ENCODE measurements at places on chromosomes 12 and 14.

GRCh38 chr12:127726671-127727315 lies 540.2 kb upstream of the TMEM132C start:
- H3K36me3 ChIP-seq, result no peaks in the 10 kb centered on the region
- H3K27me3 ChIP-seq, result no peaks in the 10 kb centered on the region
- DNase-seq, result no peak

DNA sequence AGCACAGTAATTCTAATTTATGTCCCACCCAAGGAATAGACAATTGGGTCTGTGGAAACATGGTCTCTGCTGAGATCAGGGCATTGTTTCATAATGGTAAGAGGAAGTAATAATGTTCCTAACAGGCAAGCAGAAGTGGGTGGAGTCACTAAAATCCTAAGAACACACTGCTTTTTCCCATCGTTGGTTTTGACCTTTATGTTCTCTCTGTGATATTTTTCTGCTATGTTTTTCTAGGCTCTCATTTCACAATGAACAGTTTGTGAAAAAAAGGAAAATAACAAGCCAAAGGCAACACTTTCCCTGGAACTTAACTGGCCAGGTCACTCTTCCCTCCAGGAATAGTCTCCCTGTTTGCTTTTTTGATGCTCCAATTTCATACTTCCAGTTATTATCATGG lies 80.6 kb upstream of the OVCH1 start:
- no peak overlapping the region for H3K4me3 ChIP-seq
- DNase-seq, result no peak
- peaks cover 7% of the 10 kb centered on the region for H3K4me1 ChIP-seq
- H3K27ac ChIP-seq, result peak overlapping the region; percentile 12
- no peaks in the 10 kb centered on the region for H3K27me3 ChIP-seq

GRCh38 chr12:101877806-101878242 lies 444 bp downstream of the DRAM1 start:
- peak overlapping the region; percentile 97 for H3K27ac ChIP-seq
- H3K4me1 ChIP-seq, result peaks cover 11% of the 10 kb centered on the region
- no peak for DNase-seq

DNA sequence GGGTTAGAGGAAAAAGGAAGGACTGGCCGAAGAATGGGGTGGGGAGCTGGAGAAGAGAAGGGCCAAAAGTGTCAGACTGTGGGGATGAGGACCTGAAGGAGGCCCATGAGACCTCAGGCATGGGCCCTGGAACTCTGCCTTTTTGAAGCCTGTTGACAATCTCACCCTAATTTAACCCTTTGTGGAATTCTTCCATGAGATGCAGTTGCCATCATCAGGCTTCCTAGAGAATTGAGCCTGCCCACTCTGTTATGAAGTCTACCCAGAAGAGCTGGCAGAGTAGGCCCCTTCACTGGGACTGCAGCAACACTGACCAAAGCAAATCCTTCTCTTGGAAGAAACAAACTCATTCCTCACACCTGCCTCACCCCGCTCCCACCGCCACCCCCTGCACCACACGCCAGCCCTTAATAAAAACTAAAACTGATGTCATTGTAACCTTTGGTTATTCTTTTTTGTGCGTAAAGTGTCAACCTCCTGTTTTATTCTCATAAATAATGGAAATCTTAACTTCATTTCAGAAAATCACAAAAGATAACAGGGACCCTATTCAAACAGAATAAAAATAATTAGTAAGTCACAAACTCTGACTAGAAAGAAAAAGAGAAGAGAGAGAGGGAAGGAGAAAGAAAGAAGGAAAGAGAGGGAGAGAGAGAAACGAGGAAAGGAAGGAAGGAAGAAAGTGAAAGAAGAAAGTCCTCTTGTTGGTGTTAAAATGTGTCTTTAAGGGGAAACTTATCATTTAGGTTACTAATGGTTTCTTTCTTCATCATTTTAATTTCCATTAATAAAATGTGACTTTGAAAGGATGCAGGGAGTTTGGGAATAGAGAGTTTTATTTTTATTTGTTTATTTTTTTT lies 61.3 kb downstream of the CRADD start:
- DNase-seq, result no peak
- peaks cover 47% of the 10 kb centered on the region for H3K4me1 ChIP-seq
- H3K36me3 ChIP-seq, result no peaks in the 10 kb centered on the region
- no peaks in the 10 kb centered on the region for H3K27me3 ChIP-seq
- H3K4me3 ChIP-seq, result no peak overlapping the region
- H3K27ac ChIP-seq, result peak overlapping the region; percentile 10

DNA sequence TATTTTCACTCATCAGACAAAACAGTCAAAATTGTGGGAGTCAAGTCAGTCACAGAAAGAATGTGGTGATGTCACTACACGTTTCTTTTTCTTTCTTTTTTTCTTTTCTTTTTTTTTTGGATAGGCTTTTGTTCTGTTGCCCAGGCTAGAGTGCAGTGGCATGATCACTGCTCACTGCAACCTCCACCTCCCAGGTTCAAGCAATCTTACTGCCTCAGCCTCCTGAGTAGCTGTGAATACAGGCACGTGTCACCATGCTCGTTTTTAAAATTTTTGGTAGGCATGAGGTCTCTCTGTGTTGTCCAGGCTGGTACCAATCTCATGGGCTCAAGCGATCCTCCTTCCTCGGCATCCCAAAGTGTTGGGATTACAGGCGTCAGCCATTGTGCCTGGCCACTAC lies 2.3 kb downstream of the CLECL1 start:
- no peaks in the 10 kb centered on the region for H3K36me3 ChIP-seq
- no peak for DNase-seq
- H3K4me1 ChIP-seq, result no peaks in the 10 kb centered on the region
- H3K27me3 ChIP-seq, result no peaks in the 10 kb centered on the region
- no peak overlapping the region for H3K4me3 ChIP-seq

- H3K36me3 ChIP-seq, result peaks cover 46% of the 10 kb centered on the region
- peaks cover 38% of the 10 kb centered on the region for H3K4me1 ChIP-seq
- no peak for DNase-seq
- H3K27ac ChIP-seq, result peak overlapping the region; percentile 93
- peak overlapping the region; percentile 85 for H3K4me3 ChIP-seq
- no peaks in the 10 kb centered on the region for H3K27me3 ChIP-seq
These were observed 653 bp downstream of the PA2G4 start for GRCh38 chr12:56104815-56105608.

DNA sequence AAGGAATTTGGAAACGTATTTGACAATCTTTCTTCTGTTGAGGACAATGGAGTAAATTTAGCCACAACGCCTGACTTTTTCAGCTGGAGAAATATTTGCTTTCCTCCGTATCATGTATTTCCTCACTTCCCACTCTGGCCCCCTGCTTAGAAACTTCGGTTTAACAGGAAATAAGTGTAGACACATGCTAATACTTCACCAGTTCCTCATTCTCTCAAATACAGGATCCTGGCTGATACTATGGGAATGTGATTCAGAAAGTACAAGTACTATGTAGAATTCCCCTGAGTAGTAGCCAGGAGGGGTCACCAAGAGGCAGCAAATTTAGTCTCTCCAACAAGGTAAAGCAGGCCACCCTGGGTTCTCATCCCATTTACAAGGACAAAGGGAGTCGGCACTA lies 58.0 kb downstream of the FAR2 start:
- no peak overlapping the region for H3K4me3 ChIP-seq
- DNase-seq, result no peak
- no peak overlapping the region for H3K27ac ChIP-seq
- no peaks in the 10 kb centered on the region for H3K36me3 ChIP-seq

GRCh38 chr12:39824505-39825212 lies 205.1 kb upstream of the ABCD2 start:
- no peaks in the 10 kb centered on the region for H3K4me1 ChIP-seq
- no peaks in the 10 kb centered on the region for H3K36me3 ChIP-seq
- H3K27me3 ChIP-seq, result no peaks in the 10 kb centered on the region
- H3K27ac ChIP-seq, result no peak overlapping the region

GRCh38 chr12:103053089-103053488 lies 95.6 kb downstream of the ASCL1 start:
- DNase-seq, result no peak
- H3K36me3 ChIP-seq, result no peaks in the 10 kb centered on the region
- no peaks in the 10 kb centered on the region for H3K27me3 ChIP-seq
- no peaks in the 10 kb centered on the region for H3K4me1 ChIP-seq

DNA sequence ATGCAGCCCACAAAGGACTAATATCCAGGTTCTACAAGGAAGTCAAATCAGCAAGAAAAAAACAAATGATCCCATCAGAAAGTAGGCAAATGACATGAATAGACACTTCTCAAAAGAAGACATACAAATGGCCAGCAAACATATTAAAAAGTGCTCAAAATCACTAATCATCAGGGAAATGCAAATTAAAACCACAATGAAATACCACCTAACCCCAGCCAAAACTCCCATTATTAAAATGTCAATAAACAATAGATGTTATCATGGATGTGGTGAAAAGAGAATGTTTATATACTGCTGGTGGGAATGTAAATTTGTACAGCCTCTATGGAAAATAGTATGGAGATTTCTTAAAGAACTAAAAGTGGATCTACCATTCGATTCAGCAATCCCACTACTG lies 25.0 kb downstream of the SLC41A2 start:
- H3K4me1 ChIP-seq, result peaks cover 4% of the 10 kb centered on the region
- H3K4me3 ChIP-seq, result no peak overlapping the region
- H3K36me3 ChIP-seq, result no peaks in the 10 kb centered on the region
- no peak for DNase-seq
- no peak overlapping the region for H3K27ac ChIP-seq

DNA sequence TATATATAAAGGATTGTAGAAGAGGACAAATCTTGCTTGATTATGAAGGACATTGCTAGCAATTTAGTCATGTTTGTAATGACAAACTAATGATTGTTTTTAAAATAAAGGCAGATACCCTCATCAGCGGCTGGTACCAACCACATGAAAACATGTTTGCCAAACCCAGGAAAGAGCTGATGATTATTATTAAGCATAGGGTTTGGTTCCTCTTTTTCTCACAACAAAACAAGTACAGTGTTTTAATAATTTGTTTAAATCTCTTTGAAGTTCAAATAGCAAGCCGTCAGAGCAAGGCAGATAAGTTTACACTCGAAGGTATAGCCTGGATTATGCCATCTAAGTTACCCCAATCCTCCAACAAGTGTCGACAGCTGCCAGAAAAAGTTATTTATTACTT lies 5.3 kb upstream of the SINHCAF start:
- H3K36me3 ChIP-seq, result no peaks in the 10 kb centered on the region
- no peaks in the 10 kb centered on the region for H3K27me3 ChIP-seq
- no peak for DNase-seq
- no peak overlapping the region for H3K27ac ChIP-seq
- H3K4me3 ChIP-seq, result no peak overlapping the region

DNA sequence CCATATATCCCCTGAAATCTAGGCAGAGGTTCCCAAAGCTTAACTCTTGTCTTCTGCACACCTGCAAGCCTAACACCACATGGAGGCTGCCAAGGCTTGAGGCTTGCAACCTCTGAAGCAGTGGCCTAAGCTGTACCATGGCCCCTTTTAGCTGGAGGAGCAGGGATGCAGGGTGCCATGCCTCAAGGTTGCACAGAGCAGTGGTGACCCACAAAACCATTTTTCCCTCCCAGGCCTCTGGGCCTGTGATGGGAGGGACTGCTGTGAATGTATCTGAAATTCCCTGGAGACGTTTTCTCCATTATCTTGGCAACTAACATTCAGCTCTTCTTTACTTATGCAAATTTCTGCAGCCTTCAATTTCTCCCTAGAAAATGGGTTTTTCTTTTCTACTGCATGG lies 210.0 kb upstream of the KITLG start:
- no peak overlapping the region for H3K4me3 ChIP-seq
- H3K4me1 ChIP-seq, result no peaks in the 10 kb centered on the region
- DNase-seq, result no peak

- H3K4me3 ChIP-seq, result no peak overlapping the region
- no peak for DNase-seq
- H3K27me3 ChIP-seq, result no peaks in the 10 kb centered on the region
- no peak overlapping the region for H3K27ac ChIP-seq
- no peaks in the 10 kb centered on the region for H3K4me1 ChIP-seq
These were observed 642.0 kb downstream of the GALC start for GRCh38 chr14:87351007-87351406.

GRCh38 chr12:126342866-126343265 lies 1277.6 kb downstream of the AACS start:
- H3K4me1 ChIP-seq, result no peaks in the 10 kb centered on the region
- DNase-seq, result no peak
- H3K27me3 ChIP-seq, result no peaks in the 10 kb centered on the region
- H3K4me3 ChIP-seq, result no peak overlapping the region
- H3K36me3 ChIP-seq, result no peaks in the 10 kb centered on the region

- peak overlapping the region; percentile 97 for H3K27ac ChIP-seq
- H3K4me1 ChIP-seq, result peaks cover 47% of the 10 kb centered on the region
- no peak for DNase-seq
- no peak overlapping the region for H3K4me3 ChIP-seq
These were observed 15.7 kb downstream of the NINJ2 start for GRCh38 chr12:647385-648085.
